ENCODE measurements at places on chromosomes 11 and 22. TPM values are rescaled to one million over a fixed set of nuclear protein-coding genes. Genes with fewer than 3 reads are reported as not detected.

DNA sequence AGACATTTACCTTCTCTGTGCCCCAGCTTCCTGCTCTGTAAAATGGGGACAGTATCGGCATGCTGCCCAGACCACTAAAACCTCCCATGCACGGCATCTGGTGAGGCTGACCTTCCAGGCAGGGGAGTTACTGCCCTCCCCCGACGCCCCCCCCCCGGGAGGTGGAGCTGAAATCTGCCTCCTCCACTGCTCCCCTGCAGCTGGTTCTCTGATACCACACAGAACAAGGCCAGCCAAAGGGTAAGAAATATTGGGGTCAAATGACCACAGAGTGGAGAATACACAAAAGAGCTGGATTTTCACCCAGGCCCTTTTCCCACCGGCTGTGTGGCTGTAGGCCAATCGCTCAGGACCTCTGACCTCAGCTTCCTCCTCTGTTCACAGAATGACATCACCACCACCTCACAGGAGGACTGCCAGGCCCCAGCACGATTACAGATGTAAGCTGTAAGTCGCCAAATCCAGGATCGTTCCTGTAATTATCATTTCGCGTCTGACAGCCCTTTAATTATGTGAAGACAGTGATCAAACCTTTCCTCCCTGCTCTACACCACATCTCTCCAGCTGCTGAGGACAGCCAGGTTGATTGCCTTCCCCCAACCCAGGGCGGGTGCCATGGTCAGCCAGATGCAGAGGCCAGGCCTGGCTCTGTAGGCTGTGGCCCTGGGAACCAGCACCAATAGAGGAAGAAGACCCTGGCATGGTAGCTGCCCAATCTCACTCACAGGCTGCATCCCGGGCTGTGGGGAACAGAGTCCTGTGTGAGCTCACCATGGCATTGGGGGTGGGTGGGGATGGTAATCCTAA is 35.7 kb upstream of the KLHL35 start:
- no peak overlapping the region for H3K27ac ChIP-seq
- H3K27me3 ChIP-seq, result no peaks in the 10 kb centered on the region
- no peak overlapping the region for H3K4me3 ChIP-seq
- DNase-seq, result no peak
- no peaks in the 10 kb centered on the region for H3K4me1 ChIP-seq

TRIM48 gene
- total RNA-seq, result not detected

DNA sequence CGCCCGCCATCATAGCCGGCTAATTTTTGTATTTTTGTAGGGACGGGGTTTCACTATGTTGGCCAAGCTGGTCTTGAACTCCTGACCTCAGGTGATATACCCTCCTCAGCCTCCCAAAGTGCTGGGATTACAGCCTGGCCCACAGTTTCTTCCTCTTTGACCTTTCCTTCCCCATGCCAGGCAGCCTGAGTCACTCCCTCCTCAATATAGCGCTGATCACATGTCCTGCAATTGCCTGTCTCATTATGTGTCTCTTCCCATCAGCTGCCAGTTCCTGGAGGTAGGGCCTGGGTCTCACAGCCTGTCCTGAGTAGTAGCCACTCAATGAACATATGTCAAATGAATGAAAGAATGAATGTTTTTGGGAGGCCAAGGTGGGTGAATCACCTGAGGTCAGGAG is 43.0 kb upstream of the CCDC134 start:
- no peaks in the 10 kb centered on the region for H3K4me1 ChIP-seq
- no peaks in the 10 kb centered on the region for H3K36me3 ChIP-seq
- no peak overlapping the region for H3K27ac ChIP-seq

DNA sequence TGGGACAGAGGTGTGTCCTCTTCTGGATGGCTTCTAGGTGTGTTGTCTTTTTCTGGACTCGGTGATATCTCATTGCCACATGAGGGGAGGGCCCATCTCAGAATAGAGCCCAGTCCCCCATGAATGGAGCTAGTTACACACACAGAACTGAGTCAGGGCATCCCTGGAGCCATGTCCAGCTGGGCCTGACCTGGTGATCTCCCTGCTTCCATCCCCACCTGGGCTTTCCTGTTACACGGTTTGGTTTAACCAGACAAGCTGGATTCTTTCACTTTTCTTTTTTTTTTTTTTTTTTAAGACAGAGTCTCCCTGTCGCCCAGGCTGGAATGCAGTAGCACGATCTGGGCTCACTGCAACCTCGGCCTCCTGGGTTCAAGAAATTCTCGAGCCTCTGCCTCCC is 6.1 kb upstream of the A4GALT start:
- no peaks in the 10 kb centered on the region for H3K27me3 ChIP-seq
- no peak overlapping the region for H3K4me3 ChIP-seq
- DNase-seq, result no peak
- no peaks in the 10 kb centered on the region for H3K36me3 ChIP-seq
- no peaks in the 10 kb centered on the region for H3K4me1 ChIP-seq
- H3K27ac ChIP-seq, result no peak overlapping the region

DCDC1 gene
- total RNA-seq, result not detected

GRCh38 chr11:125457814-125458343 is 38.2 kb downstream of the FEZ1 start:
- H3K36me3 ChIP-seq, result no peaks in the 10 kb centered on the region
- no peaks in the 10 kb centered on the region for H3K4me1 ChIP-seq
- H3K4me3 ChIP-seq, result no peak overlapping the region
- H3K27ac ChIP-seq, result no peak overlapping the region
- DNase-seq, result no peak
- H3K27me3 ChIP-seq, result peaks cover 5% of the 10 kb centered on the region
